ENCODE measurements at places on chromosomes 1 and 21.

DNA sequence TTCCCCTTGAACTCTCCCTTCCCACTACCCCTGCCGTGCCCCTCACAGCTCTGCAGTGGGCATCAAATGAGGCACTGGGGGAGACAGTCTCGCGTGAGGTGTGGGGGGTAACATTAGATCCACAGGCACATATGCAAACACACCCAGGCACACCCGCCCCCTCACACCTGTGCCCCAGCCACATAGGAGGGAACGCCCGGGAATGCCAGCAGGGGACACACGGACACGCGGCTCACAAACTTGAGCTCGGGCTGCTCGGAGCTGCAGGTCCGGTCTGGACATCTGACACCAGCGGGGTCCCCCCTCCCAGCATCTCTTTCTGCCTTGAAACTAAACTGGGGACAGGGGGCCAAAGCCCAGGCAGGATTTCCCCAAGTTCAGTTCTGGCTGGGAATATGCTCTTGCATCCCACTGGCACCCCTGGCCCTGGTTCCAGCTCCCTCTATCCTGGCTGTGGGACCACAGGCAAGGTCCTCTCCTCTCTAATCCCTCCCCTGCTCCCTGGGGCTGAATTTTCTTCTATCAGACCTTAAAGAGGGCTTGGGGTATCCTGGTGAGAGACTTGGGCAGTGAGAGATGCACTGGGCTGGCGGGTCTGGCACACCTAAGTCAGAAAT lies 30.6 kb downstream of the CDCP2 start:
- DNase-seq, result no peak

DNA sequence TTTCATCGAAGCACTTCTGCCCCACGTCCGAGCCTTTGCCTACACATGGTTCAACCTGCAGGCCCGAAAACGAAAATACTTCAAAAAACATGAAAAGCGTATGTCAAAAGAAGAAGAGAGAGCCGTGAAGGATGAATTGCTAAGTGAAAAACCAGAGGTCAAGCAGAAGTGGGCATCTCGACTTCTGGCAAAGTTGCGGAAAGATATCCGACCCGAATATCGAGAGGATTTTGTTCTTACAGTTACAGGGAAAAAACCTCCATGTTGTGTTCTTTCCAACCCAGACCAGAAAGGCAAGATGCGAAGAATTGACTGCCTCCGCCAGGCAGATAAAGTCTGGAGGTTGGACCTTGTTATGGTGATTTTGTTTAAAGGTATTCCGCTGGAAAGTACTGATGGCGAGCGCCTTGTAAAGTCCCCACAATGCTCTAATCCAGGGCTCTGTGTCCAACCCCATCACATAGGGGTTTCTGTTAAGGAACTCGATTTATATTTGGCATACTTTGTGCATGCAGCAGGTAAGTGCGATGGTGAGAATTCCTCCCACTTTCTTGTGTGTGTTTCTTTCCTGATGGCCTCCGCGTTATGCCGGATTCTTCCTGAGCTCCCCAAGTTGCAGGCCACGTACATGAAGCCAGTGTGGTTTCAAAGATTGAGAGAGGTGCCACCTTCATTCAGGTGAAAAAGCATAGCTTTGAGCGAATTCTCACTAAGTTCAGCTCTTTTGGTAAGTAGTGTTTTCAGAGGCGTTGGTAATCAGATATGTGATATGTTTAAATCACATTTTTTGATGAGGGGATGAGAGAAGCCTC lies 6.0 kb downstream of the NFIA start:
- DNase-seq, result no peak

GRCh38 chr1:243903895-243904294 lies 53.9 kb upstream of the AKT3 start:
- DNase-seq, result no peak

DNA sequence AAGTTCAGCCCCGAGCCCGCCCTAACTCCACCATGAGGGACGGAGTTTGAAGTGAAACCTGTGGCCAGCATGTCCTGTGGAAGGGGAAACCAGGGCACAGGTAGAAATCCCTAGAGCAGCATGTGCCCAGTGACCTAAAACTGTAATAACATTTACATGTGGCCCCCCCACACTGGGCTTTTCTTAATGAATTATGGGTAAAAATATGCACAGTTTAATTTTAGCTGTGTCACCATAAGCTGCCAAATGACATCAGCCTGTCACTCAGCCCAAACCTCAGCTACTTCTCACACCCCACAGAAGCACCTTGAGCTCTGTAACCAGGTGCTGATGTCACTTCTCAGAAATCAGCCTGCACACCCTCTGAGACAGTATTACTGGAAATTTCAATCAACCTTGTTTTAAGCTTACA lies 50.0 kb upstream of the SLC19A1 start:
- no peak for DNase-seq

DNA sequence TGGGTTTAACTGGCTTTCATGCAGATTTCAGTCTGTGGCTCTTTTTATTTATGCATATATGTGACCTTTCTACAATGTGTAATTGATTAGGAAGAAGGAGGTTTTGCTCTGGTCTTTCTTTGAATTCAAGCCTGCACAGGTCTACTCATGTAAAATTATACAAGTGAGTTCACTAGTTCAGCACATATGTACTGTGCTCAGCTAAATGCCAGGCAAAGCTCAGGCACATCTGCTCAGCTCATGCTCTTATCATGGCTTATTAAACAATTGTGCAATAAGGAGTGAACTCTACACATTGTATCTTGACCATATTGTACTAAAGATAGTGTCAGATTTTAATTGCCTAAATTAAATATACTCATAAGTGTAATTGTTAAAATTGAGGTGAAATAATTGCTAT lies 378.4 kb downstream of the ADGRL2 start:
- no peak for DNase-seq

GRCh38 chr1:107724648-107725047 lies 240.3 kb downstream of the VAV3 start:
- DNase-seq, result no peak

DNA sequence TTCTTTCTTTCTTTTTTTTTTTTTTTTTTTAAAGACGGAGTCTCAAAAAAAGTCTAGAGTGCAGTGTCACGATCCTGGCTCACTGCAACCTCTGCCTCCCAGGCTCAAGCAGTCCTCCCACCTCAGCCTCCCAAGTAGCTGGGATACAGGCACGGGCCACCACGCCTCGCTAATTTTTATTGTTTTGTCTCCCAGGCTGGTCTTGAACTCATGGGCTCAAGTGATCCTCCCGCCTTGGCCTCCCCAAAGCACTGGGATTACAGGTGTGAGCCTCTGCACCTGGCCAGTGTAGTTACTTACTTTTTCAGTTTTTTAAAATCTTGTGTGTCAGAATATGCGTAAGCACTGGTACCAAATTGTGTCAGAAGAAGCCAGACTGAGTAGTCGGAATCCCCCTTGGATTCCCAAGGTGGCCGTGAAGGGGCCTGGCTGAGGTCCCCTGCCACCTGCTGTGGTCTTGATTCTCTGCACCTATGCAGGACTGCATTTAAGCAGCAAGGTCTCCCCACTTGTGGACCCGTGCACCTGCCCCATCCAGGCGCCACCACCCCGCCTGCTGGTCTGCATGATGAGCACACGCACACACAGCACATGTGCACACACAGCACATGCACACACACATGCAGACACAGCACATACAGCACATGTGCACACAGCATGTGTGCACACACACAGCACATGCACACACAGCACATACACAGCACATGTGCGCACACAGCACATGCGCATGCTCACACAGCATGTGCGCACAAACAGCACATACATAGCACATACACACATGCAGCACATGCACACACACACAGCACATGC lies 47.5 kb downstream of the PCNT start:
- DNase-seq, result no peak

- no peak for DNase-seq
Observed at GRCh38 chr1:41749991-41750745, 168.6 kb downstream of the HIVEP3 start.
